Transverse colon (tissue), 4 donors: ENCODE measurements at places on chromosomes 12 and 14.
A peak's percentile ranks its signal among the peaks of the same experiment; 100 is the strongest.

GRCh38 chr12:109600481-109600880, 26.9 kb downstream of the MVK start:
- DNase-seq, result no peak

- DNase-seq, result no peak
These were observed 1314.6 kb downstream of the TMEM121 start for GRCh38 chr14:106840991-106841390.

DNA sequence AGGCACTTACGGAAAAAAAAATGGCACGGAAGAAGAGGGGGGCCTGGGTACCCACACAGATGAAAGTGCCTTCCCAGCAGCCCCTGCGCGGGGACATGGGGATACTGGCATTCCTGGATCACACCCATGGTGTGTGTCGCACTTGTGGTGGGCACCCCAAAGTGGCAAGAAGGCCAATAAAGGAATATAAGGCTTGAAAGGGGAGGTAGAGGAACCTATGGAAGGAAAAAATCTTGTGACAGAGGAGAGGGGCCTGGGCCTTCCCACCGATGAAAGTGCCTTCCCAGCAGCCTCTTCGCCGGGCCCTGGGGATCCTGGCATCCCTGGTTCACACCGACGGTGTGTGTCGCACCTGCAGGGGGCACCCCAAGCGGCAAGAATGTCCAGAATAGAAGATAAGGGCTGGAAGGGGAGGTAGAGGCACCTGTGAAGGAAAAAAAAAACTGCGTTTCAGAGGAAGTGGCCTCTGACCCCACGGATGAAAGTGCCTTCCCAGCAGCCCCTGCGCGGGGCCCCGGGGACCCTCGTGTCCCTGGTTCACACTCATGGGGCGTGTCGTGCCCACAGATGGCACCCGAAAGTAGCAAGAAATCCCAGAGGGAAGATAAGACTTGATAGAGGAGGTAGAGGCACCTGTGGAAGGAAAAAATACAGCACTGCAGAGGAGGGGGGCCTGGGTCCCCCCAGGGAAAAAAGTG, 284.0 kb downstream of the ALG10 start:
- DNase-seq, result no peak

- DNase-seq, result peak; percentile 69
These were observed 2.9 kb downstream of the SLC15A4 start for GRCh38 chr12:128820723-128821432.

GRCh38 chr12:131101703-131102492, 148.2 kb downstream of the ADGRD1 start:
- peak; percentile 5 for DNase-seq

DNA sequence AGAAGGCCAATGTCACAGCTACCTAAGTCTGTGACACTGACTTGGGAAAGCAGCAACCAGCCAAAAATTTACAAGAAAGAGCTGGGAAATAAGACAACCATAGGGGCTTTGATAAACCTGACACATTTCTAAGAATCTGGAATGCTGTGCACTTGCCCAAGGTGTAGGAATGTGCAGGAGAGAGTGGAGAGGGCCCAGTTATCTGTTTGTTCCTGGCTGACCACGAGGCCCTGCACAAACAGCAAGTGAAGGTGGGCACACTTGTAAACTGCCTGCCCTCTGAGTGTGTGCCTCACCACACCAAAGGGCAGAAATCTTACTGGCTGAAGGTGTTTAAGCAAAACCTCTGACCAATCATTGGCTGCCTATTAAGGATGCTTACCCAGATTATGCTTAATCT, 27.3 kb downstream of the DLK1 start:
- DNase-seq, result no peak

DNA sequence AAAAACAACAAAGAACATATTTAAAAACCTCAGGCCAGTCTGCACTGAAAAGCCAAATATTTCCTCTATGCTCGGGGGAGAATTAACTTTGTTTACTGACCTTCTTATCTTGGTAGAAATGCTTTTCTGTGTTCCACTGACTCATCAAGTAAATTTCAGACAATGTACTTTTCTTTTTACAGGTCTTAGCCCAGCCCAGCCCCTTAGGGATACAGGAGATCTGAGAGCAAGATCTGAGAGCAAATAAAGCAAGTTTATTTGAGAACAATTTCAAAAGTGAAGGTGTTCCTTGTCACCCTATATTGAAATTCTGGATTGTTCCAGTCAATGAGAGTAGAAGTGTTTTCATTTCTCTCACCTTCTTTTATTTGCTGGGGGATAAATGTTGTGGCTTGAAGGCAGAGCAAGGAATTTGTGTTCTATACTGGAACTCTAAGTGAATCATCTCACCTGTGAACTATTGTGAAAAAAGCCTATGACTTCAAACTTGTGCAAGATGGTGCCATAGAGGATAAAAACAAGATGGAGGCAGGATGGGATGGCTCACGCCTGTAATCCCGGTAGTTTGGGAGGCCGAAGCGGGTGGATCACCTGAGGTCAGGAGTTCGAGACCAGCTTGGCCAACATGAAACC, 7.9 kb upstream of the GPRC5A start:
- no peak for DNase-seq

- DNase-seq, result no peak
These were observed 31.2 kb downstream of the SUPT16H start for GRCh38 chr14:21352587-21352986.

DNA sequence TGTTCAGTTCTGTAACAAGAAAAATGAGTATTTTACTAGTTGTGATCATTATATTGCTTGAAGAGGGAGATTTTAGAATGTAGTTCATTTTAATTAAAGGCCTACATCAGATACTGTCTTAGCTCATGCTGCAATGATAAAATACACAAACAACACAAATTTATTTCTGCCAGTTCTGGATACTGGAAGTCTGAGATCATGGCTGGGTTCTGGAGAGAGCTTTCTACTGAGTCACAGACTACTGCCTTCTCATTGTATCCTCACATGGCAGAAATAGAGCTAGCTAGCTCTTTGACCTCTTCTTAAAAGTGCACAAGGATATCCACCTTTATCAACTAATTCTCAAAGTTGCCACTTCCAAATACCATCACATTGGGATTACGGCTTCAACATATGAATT, 53.8 kb downstream of the MIS18BP1 start:
- DNase-seq, result no peak

- DNase-seq, result no peak
These were observed 1277.3 kb downstream of the SLC16A7 start for GRCh38 chr12:60872850-60873713.

DNA sequence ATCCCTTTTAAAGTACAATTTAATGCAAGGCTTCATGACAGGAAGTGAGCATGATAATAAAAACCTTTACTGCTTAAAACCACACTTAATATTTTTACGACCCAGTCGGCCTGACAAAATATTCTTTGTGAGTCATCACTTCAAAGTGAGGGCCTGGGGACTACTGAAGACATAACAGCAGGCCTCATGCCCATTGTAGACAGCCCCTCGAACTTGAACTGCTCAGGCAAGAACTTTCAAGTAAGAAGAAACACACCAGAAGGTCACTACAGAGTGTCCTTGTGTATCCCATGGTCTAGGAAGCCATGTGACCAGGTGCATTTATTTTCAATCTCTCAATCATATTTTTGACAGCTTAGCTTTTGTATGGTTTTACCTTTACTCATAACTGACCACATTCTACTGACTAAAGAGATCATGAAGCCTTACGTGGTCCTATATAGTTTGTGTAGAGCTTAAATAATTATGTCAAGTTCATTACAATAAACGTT, 61.4 kb upstream of the MANSC4 start:
- no peak for DNase-seq

- no peak for DNase-seq
These were observed 209.5 kb upstream of the DIO3 start for GRCh38 chr14:101351769-101352168.

- DNase-seq, result no peak
These were observed 134.2 kb downstream of the DPF3 start for GRCh38 chr14:72759670-72760069.

DNA sequence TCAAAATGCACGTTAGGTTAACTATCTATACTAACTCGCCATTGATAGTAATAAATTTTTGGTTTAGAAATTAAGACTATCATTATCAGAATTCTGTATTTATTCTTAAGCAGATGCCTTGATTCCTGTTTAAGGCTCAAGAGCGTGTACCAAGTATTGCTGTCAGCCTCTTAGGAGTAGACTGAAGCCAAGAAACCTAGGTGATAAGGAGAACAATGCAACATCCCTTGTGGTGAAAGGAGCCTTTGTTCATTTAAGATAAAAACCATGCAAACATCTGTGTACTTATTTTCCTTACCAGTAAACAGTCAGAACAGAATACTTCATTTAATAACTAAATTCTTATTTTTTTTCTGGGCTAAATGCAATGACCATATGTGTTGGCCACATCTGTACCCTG, 109.4 kb upstream of the NOVA1 start:
- DNase-seq, result no peak

- DNase-seq, result no peak
These were observed 14.3 kb upstream of the CLEC1A start for GRCh38 chr12:10113075-10113474.

DNA sequence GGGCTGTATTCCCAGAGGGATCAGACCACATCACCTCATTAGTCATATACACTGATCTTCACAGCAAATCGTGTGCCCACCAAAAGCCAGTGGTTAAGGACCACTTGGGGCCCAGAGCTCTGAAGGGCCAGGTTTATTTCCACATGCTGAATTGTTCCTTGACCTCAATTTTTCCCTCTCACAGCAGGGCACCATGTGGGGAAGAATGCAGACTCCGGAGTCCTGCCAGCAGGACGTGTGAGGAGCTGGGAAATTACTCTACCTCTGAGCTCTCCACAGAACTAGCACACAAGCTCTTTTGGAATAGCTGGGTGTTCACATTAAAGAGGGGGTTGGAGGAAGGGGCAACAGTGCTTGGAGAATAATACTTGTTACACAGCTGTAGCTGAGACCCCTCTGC, 57.6 kb upstream of the SEL1L start:
- DNase-seq, result no peak

DNA sequence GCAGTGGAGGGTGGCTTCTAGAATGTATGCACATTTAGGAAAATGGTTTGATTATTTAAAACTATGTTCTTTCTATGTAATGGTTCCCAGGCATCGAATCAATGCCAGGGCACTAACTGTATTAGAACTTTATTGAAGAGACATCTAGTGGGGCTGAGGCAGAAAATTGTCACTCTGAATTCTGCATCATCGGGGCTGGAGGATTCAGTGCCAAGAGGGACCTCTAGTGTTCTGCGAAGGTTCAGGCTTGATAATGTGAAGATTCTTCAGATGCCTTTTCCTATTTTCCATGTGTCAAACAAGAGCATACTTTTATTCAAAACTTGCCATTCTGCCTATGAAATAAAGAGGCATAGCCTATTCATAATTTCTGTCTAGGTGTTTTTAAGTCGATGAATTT, 146.3 kb downstream of the CAND1 start:
- DNase-seq, result no peak

GRCh38 chr14:76193696-76194095, 42.0 kb downstream of the GPATCH2L start:
- DNase-seq, result no peak

DNA sequence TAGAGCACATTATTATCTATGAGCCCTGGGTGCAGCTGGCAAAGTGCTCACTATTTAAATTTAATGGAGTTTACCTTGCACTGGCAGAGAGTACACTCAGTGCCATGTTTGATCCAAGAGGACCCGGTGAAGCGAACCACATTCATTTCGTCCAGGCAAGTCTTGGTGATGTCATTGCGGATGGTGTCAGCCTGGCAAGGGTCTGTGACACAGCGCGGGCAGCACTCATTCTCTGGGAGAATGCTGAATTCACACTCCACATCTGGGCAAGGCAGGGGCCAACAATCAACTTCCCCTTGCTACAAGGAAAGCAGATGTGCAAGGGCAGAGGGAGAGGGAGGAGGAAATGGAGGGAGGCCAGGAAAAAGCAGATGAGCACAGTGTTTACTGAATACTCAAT, 356.2 kb downstream of the NELL2 start:
- no peak for DNase-seq

DNA sequence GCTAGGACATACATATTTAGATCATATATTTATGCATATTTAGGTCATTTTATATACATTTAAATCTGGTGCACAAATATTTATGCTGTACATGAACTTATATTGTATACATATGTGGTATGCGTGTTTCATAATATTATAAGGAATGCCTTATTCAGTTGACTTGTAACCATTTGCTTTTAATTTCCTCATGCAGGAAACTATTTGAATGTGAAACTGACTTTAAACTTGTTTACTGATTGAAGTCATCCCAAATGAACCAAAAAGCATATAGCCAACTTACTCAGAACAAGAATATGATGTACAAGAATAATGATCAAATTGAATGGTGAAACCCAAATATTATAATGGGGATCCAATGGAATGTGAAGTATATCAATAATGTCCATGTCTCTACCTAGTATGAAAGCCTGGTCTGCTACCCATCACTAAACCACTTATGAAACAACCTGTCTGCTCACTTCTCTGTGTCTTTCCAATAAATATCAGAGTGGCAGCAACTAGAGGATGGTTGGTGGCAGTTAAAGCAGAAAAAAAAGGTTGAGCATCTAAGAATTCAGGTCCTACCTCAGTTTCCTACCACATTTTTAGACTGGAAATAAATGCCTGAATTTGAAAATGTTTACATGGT, 38.3 kb downstream of the RPS6KA5 start:
- no peak for DNase-seq
